ENCODE measurements at places on chromosomes 5 and 9.
A peak's percentile ranks its signal among the peaks of the same experiment; 100 is the strongest.

- DNase-seq = no peak
Observed at GRCh38 chr5:111857623-111858022, 100.6 kb upstream of the NREP start.

DNA sequence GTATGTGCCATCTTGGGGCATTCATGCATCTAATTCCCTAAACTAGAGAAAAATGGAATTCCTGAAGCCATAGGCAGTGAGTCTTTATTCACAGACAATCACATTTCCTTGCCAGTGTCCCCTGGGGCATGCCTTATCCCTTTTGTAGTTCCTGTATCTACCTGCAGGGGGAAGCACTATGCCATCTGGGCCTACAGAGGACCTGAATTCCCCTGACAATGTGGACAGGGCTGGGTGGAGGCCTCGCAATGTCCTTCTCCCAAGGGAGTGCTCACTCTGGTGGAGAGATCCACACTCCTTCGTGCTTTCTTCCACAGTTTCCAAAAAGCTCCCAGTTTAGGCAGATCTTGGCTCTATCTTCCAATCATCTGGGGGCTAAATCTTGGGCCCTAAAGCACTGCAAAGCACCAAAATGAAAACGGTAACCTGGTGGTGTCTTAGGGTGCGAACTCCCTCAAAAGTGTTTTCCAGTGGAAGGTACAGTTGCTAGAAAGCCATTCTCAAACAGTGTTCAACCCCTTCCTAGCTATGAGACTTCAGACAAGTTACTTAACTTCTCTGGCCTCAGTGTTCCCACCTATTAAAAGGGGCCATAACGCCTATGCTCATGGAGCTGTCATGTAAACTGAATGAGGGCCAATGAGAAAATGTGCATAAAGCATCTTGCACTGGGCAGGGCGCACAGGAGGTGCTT, 17.5 kb downstream of the WHRN start:
- DNase-seq = no peak

DNA sequence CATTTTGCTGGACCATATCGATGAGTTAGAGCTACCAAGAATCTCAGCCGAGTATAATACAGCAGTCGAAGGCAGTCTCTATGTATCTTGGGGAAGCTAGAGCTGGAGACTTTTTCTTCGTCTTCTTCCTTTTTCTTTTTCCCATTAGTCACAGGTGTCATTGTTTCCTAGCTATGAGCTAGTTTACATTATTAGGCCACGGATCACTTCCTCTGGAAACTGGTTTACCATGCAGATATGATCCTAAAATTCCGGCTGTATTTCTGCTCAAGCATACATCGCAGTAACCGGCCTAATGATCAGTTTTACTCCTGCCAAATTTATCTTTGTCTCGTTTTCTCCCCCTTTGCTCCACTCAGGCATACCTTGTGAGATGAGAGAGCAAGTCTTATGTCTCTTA, 312.8 kb downstream of the ARHGAP26 start:
- no peak for DNase-seq

DNA sequence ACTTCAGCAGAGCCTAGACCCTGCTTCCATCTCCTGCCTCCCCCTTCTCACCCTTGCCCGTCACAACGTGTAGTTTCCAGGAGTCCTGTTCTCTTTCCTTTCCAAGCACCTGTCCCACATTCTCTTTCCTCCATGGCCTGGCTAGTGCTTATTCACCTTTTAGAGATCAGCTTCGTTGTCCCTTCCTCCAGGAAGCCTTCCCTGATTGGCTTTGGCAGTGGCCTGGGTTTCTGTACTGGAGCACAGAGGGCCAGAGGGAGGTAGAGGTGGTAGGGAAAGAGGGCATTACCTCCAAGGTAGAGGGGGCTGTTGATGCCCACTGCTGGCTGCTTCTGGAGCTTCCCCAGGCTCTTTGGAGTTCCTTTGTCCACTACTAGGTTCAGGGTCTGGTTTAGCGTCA, 93.7 kb upstream of the PANK3 start:
- DNase-seq = no peak

- no peak for DNase-seq
Observed at GRCh38 chr9:128416014-128416413, 4.6 kb upstream of the CERCAM start.

- DNase-seq = peak; percentile 37
Observed at GRCh38 chr9:109244179-109245132, 76.4 kb downstream of the EPB41L4B start.

- DNase-seq = no peak
Observed at GRCh38 chr5:157859227-157859575, 256 bp upstream of the CLINT1 start.

GRCh38 chr5:40669606-40670390, 9.9 kb upstream of the PTGER4 start:
- no peak for DNase-seq

DNA sequence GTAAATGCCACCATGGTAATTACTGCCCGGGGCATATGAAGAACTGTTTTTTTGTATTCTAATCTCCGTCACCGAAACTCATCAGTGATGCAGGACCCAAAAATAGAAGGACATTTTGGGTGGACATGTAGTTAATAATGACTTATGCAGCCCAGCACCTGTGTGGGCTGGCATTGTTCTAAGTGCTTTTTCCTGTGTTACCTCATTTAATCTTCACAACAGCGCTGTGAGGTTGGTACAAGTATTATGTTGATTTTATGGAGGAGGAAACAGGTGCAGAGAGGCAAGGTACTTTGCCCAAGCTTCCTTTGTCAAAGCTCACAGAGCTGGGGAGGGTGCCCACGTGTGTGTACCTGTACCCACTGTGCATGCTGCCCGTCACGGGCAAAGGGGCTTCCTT, 58.4 kb downstream of the DAPK1 start:
- no peak for DNase-seq

- no peak for DNase-seq
Observed at GRCh38 chr9:108783731-108784495, 71.9 kb downstream of the ACTL7B start.

DNA sequence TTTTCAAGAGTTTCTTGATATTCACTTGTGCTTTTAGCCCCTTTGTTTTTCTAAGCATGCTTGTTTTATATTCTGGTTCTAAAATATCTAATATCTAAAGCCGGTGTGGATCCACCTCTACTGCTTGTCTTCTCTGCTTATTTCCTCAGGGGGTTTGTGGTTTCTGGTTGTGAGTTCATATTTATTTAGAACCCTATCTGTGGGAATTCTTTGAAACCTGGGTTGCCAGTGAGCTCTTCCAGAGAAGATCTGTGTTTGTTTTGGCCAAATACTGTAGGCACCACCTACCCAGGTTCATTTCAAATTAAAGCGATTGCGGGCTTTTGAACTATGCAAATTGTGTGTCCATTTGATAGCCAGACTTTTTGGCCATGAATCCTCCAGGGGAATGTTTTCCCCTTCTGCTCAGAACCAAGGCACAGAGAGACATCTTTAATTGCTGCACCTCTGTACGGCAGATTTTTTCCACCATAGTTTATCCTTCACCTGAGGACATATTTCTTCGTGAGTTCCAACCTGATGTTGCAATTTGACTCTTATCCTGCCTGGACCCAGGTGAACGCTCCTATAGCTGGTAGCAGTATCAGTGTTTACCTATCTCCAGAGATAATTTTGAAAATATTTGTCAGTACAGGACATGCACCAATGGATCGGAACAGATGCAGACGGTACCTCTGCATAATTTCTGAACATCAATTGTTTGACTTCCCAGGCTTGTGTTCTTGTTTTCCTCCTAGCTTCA, 2.4 kb upstream of the ZBTB43 start:
- no peak for DNase-seq

DNA sequence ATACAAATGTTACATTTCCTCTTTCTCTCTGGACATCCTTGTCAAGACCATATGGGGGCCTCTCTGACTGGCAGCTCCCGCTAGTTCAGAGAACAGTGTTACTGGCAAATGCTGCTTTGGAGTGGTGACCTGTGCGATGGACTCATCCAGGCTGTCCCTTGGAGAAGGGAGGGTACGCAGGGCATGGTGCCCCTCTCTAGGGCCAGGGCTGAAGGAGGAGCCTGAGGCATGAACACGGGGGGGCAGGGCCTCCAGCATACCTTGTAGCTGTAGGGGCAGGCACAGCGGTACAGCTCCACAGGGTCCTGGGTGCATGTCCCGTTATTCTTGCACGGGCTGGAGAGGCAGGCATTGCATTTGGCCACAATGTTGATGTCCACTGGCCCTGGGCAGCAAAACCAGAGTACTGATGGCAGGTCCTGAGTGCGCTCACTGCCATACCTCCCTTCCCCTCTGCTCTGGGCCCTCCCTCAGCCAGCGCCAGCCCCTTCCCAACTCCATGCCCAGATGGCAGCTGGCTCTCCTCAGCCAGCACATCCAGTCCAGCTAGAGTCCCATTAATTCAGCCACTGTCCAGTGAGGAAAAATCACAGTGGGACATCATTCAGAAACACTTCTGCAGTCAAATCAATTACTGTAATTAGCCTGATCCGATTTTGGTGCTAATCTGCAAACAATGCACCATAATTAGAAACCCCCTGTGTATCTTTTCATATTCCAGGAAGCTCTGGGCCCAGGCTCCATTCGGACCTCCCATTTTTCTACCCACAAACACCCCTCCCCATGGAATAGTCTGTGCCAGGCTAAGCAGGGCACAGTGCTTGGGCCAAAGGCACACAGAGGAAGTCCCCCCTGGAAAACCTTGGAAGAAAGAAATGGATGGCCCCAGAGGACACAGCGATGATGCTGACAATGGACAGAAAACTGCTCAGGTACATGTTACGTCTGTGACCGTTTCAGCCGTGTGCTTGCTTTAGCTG, 128.8 kb upstream of the PANK3 start:
- DNase-seq = no peak

- no peak for DNase-seq
Observed at GRCh38 chr5:36657563-36657995, 51.2 kb downstream of the SLC1A3 start.

DNA sequence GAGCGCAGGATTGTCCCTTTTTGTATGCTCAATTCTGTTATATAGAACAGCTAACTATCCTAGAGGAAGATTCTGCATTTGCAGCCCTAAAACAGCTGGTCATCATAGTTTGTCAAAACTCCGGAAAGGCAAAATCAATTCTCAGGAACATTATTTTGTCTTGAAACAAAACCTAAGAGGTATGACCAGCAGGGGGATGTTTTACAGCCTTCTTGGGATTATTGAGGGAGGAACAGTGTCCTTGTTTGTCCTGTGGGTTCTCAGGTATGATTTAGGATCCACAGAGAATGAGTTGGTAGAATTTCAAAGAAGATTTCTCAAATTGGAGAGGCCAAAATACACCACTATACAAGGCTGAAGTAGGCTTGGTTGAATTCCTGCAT, 136.4 kb downstream of the ZSWIM6 start:
- DNase-seq = no peak

- DNase-seq = no peak
Observed at GRCh38 chr9:71549023-71549422, 219.3 kb downstream of the CEMIP2 start.

DNA sequence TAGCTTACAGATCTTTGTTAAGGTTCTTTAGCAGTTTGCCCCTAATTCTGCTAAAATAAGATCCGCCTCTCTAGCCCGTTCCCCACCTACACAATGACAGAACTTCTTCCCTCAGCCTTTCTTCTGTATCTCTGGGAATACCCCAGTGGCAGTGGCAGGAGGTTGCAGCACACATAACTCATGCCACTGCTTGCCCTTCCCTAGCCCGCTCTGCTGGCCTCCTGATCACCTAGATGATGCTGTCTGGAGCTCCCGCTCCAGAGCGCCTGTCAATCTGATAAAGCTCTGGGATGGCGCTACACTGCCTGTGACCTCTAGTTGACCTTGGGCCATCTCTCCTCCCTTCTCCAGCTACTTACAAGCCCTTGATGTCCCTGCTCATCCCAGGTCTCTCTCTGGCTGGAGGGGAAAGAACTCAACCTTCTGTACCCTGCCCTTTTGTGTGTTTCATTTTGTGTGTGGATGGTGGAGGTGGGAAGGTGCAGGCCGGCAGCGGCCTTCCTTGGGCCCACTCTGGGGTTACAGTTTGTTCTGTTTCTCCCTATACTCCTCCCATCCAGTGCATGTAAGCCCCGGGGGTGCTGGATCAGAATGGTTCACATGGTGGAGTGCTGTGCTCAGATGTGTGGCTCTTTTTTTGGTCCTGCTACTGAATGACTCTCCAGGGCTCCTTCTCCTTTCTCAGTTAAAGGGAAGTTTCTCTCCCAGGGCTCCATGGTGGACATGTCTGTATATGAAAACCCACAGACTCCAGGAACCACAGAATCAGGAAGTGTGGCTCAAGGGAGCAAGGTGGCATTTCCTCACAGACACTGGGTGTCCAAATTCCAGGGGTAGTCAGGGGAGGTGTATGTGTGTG, 29.1 kb downstream of the MTX3 start:
- no peak for DNase-seq

DNA sequence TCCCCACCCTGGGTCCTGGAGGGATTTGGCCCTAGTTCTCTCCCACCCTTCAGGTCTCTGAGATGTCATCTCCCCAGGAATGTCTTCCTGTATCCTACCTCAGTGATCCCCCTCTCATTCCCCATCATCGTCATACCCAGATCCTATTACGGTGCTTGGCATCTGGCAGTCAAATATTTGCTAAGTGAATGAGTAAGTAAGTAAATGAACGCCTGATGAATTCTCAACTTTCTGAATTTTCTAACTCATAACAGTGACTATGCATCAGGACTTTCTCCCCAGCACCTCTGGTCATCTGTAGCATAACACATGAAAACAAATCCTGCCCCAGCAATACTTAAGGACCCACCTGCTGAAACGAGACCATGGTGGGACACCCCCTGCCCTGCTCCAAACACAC, 244.2 kb downstream of the EBF1 start:
- no peak for DNase-seq

GRCh38 chr9:3520564-3520963, 5.2 kb downstream of the RFX3 start:
- DNase-seq = no peak

- DNase-seq = no peak
Observed at GRCh38 chr9:13131991-13132390, 147.5 kb downstream of the MPDZ start.

DNA sequence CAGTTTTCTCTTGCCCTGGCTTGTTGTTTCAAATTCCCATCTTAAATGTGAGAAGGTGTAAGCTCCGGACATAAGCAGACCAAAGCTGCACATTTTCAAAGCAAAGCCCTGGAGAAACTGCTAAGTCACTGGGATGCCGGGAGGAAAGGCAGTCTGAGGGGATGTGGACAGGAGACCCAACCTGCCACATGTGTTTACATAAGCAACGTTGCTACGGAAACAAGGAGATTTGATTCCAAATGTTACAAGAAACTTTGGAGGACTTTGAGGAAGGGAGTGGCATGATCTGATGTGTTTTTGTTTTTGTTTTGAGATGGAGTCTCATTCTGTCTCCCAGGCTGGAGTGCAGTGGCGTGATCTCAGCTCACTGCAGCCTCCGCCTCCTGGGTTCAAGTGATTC, 25.7 kb upstream of the INSYN2B start:
- no peak for DNase-seq

GRCh38 chr5:74107899-74108298, 481.9 kb downstream of the ARHGEF28 start:
- DNase-seq = no peak

- DNase-seq = no peak
Observed at GRCh38 chr9:27437652-27438373, 86.3 kb upstream of the IFNK start.

GRCh38 chr5:144418719-144419118, 248.0 kb downstream of the KCTD16 start:
- DNase-seq = no peak

- DNase-seq = no peak
Observed at GRCh38 chr9:2620919-2621721, 467 bp upstream of the VLDLR start.

Data from stimulated activated CD8-positive, alpha-beta memory T cell treated with anti-CD3 and anti-CD28 coated beads, Interleukin-4, amount 100 ng/mL, for 4 hours (primary cell).